Fibroblast of skin of right biceps (primary cell): ENCODE measurements at places on chromosomes 5 and 9.

DNA sequence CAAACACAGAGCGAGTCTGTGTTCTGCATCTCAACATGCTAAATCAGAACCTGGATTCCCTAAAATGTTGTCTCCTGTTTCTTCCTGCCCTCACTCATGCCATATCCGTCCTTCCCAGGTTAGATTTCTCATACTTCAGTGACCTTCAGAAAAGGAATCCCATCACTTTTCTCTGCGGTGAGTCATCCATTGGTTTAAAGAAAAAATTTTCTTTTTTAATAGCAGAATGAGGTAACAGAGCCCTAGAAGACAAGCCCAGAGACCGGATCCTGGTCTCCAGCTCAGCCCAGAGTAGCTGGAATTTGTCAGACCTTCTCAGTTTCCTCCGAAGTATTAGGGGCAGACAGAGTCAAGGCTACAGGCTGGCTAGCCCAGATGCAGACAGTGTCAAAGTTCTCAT is 143.2 kb upstream of the DMRT1 start:
- DNase-seq, result peak; percentile 69

GRCh38 chr9:13616491-13617035 is 337.1 kb upstream of the MPDZ start:
- DNase-seq, result no peak

DNA sequence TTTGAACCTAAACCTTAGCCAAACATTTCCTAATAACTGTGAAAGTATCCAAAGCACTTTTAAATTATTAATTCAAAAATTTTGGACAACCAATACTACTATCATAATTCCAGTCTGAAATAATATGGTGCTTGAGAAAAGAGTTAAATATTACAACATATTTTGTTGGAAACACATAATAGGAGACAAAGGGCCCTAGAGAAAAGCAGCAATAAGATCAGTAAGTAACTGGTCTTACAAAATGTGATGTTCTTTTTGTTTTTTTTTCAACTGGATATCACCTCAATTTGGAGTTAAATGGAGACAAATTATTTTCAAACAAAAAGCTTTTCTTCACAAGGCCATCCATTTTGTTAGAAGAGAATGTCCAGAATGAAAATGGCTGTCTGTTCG is 21.1 kb downstream of the SRFBP1 start:
- no peak for DNase-seq

GRCh38 chr5:100479079-100479688 is 56.0 kb upstream of the FAM174A start:
- peak; percentile 7 for DNase-seq

DNA sequence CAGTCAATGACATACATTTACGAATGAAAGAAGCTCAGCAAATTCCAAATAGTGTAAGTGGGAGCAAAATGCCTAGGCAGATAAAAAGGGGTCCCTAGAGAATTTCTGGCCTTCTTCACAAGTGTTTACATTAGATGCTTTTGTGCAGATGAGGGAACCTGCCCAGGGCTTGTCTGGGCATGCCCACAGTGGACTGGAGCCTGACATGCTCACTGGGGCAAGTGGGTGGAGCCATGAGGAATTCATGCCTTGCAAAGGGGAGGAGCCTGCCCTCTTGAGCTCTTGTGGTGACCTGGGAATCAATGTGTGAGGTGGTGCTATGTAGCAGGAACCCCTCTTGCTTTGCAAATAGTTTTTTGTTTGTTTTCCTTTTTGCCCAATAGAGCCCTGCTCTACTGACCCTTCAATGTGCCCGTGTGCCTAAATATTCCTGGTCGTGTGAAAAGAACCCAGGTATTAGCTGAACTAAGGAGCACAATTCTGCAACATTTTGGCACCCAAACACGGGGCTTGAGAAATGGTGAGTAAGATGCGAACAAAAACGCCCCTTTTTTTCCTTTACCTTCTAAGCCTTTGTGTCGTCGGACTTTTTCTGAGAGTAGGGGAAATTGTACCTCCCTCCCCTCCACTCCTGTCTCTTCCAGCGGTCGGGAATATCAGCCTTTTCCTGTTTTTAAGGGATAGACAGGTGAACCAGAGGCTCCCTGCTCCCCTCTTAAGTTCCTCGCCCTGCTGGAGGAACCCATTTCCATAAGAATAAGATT is 433.8 kb upstream of the CDH9 start:
- peak; percentile 16 for DNase-seq

GRCh38 chr5:179623003-179623905 is at the start of gene HNRNPH1:
HNRNPH1 (minus strand) TSS chr5:179623671; CDS start chr5:179623133, 538 bp downstream.
- DNase-seq, result peak; percentile 99
